HFFc6 (cell line): ENCODE measurements at places on chromosomes 4 and X.

- no peak for DNase-seq
Measured at GRCh38 chr4:73055241-73055897, 14.1 kb downstream of the COX18 start.

GRCh38 chr4:21848021-21848420 lies 100.6 kb downstream of the KCNIP4 start:
- DNase-seq, result no peak

GRCh38 chr4:1014291-1015167 lies 3.1 kb downstream of the FGFRL1 start:
- DNase-seq, result no peak

DNA sequence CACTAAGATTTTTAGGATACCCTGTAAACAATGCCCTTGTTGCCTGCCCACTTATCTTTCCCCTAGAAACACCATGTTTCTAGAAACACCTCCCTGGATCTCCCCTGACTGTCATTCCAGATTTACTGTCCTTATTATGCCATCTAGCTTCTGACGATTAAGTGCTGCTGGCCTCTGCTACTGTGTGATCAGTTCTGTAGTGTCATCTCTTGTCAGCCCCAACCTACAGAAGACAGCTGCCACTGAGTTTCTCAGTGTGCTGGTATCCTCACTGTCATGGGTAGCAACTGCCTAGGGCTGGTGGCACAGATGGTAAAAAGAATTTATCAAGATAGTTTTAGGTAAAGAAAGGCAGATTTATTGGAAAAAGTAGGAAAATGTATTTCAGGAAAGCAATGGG lies 68.7 kb upstream of the WWC2 start:
- DNase-seq, result no peak

- DNase-seq, result no peak
Measured at GRCh38 chrX:129116676-129117470, 406.4 kb downstream of the SMARCA1 start.

DNA sequence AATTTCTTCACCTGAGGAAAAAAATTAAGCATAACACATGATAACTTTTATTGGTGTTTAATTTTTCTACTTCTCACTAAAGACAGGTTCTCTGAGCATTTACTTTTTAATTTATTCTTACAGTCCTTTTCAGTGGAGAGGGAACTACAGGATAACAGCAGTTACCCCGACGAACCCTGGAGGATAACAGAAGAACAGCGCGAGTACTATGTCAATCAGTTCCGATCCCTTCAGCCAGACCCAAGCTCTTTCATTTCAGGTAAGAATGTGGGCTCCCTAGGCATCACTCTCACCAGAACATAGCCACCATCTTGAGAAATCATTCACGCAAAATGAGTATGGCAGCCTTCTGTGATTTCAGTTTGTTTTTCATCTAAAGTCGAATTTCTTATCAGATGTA lies 100.8 kb downstream of the REPS2 start:
- no peak for DNase-seq

- DNase-seq, result no peak
Measured at GRCh38 chr4:154616731-154617130, 4.3 kb upstream of the FGG start.

GRCh38 chrX:9087271-9088040 lies 53.5 kb upstream of the FAM9B start:
- no peak for DNase-seq

GRCh38 chrX:35150052-35150451 lies 207.5 kb downstream of the FAM47B start:
- no peak for DNase-seq

DNA sequence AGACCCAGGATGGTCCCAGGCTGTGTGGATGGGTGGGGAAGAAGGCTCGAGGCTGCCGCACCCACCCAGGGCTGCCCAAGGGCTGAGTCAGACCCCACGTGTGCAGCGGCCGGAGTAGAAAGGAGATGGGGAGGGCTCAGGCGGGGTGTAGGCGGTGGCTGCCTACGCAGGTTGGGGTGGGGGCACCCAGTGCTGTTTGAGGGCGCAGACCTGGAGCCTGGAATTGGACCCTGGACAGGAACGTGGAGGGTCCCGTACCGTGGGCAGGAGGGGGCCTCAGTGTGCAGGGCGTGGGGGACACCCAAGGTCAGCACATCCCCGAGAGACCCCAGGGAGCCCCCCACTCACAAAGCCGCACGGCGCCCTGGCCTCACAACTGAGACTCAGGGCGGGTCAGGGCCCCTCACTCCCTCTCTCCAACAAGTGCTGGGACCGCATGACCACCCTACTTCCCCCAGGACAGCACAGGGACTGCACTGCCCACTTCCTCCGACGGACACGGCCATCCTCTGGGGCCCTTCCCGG lies 79.9 kb downstream of the FAM53A start:
- DNase-seq, result no peak

DNA sequence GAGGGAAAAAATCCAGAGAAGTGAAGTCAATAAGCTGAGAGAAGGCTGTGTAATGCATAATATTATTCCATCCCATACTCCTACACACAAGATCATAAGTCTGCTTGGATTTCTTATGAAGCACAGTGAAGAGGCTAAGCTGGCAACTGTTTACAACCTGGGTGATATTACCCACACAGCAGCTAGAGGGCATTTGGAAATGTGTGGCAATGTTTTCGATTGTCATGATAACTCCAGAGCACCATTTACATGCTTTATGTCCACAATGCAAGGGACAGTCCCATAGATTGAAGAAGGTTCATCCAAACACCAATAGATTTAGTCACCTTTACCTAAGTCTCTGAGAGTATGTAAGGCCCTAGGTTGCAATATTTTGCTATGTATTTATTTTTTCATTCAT lies 412.2 kb downstream of the PPP3CA start:
- DNase-seq, result peak; percentile 15

DNA sequence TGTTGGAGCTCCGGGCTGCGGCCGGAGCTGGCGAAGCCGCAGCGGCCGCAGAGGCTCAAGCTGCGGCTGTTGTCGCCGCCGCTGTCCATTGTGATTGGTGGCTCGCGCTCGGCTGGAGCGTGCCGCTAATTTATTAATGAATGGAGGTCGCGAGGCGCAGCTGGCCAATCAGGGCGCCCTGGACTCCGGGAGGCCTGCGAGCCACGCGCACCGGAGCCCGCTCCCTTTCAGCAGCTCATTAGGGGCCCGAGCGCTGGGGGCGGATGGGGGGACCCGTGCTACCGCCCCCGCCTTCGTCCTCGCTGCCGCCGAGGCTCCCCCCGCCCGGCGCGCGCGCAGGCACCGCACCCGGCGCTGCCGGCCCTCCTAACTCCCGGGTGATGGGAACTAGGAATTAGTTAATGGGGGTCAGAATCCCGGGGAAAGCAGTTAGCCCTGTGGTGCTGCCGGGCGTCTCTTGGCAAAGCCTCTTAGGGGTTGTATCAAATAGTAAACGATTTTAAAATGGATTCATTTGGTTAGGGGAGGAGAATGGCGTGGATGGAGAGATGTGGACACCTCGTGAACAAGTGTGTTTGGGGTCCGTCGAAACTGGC lies 589 bp upstream of the NEUROG2 start:
- DNase-seq, result no peak

DNA sequence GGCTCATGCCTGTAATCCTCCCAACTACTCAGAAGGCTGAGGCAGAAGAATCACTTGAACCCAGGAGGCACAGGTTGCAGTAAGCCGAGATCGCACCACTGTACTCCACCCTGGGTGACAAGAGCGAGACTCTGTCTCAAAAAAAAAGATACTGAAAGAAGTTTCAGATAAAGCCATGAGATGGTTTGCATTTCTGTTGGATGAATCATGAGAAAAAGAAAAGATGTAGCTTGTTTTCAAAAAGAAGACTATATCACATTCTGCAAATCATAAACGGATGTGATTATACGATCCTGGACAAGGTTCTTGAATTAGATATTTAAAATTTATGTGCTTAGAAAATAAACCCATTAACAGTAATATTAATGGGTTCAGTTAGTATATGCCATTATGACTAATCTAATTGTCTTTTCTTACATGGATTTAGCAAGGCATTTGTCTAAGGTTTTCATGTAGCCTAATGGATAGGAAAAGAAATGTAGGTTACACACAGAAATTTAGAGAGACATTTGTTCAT lies 345.9 kb downstream of the SLC7A11 start:
- DNase-seq, result no peak

DNA sequence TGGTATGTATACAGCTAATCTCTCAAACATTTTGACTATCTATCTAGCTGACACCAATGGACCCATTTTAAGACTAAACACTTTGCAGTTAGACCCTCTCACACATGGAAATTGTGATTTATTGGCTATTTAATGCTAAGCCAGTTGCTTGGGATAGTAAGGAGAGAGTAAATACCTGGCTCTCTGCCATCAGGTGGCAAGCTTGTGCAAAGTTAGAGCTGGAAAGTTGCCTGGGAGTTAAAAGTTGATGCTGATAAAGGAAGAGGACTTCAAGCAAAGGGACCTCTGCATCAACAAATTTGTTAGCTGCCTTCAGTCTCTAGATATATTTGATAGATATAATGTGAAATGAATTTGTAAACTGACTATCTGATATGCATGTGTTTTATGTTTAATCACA lies 61.1 kb downstream of the PACRGL start:
- no peak for DNase-seq

DNA sequence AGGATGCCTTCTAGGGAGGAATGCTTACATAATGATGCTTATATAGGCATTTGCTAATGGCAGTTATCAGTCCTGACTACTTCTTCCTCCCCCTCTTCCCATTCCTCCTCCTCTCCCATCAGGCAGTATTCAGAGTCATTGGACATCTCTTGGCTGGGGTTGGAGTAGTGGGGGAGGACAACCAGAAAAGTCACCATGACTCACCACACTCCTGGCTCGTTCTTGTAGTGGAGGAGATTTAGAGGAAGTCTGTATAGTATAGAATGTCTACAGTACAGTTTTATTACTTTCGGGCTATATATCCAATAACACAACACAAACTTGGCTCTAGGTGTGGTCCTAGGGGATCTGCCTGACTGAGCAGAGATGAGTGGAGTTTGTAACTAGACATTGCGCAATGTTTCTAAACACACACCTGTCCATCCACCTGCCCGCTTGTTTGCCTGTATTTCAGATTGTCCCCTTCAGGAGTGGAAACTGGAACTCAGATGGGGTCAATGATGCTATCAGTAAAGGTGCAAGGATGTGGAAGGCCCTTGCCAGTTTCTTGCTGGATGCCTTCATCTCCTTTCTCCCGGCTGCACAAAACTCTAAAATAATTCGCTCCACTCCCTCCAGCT lies 27.9 kb upstream of the KIAA1210 start:
- DNase-seq, result peak; percentile 39

DNA sequence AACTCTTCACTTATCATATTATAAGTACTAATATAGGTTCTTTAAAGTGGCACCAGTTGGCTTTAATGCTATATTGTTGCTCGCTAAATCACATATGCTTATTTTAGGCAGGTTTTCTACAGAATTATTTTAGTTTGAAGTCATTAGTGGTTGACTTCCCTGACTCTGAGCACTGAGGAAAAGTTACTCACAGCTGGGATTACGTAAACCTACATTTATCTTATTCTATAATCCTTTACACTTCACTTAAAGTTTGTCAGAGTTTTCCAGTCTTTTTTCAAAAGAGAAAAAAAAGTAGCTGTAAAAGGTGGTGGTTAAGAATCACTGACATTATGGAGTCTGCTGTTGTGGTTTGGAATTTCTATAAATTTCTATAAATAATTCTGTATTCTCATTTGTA lies 5.8 kb downstream of the UGT2B4 start:
- no peak for DNase-seq

- DNase-seq, result no peak
Measured at GRCh38 chr4:174650711-174651355, 128.5 kb upstream of the HPGD start.

GRCh38 chrX:23515028-23515427 lies 152.3 kb upstream of the PRDX4 start:
- DNase-seq, result no peak

DNA sequence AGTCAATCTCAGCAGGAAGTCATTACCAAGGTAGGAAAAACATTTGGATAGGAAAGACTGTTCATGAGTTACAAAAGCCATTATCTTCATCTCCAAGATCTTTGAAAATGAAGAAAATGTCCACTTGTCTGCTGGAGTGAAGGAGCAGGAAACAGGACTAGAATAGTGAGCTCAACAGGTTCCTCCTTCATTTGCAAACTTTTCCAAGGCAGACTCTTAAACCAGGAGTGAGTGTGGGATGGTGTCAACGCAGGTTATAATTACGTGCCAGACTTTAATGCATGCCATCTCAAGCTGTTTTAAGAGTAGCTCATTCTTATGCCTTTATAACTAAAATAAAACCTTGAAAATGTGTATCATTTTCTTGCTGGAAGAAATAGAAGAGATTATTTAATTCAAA lies 3.4 kb upstream of the REELD1 start:
- DNase-seq, result no peak

DNA sequence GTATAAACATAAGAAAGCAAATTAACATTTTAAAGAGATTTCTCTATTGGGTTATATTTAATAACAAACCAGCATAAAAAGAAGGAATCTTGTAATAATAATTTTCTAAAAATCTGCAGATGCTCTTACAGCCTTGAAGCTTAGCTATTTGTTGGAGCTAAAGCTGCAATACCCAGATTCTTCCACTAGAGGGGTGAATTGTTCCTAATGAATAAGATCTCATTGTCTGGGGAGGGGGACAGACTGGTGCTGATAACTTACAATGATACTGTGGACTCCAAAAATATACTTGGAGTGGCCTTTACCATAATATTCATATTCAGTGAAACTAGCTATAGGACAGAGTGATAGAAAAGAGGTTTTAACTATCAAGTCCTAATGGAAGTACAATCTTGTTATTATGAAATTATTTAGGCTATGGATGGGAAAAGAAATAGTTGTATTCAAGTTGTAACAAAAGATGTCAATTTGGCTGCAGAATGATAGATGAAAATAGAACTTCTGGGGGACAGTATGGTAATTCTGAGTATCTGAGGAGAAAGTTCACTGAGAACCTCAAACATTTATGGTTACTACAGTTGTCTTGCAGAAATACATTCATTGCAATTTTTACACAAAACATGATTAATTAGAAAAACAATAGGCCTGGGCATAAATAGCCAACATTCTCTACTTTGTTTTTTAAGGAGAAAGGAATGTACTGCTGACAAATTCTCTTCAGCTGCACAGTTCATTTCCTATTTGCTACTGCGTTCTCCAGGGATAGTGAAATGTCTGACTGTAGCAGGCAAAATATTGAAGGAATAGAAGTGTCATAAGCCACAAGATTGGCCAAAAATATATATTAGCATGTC lies 443.3 kb downstream of the GBA3 start:
- peak; percentile 5 for DNase-seq

- DNase-seq, result no peak
Measured at GRCh38 chr4:169362607-169363006, 91.9 kb upstream of the SH3RF1 start.

GRCh38 chrX:31271615-31272471 lies 200.0 kb upstream of the FTHL17 start:
- no peak for DNase-seq
